ENCODE measurements at places on chromosomes 3 and 15.

- H3K4me3 ChIP-seq, result no peak overlapping the region
- no peaks in the 10 kb centered on the region for H3K36me3 ChIP-seq
- peaks cover 6% of the 10 kb centered on the region for H3K4me1 ChIP-seq
- DNase-seq, result no peak
- no peak overlapping the region for H3K27ac ChIP-seq
Observed at GRCh38 chr3:134427400-134428111, 53.3 kb upstream of the AMOTL2 start.

DNA sequence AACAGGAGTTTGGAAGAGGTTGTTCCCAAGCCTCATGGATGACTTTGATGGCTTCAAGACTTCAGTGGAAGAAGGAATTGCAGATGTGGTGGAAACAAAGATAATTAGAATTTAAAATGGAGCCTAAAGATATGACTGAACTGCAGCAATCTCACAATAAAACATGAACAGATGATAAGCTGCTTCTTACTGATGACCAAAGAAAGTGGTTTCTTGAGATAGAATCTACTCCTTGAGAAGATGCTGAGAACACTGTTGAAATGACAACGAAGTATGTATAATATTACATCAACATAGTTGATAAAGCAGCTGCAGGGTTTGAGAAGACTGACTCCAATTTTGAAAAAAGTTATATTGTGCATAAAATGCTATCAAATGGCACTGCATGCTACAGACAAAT, 21.2 kb downstream of the MYO9A start:
- no peaks in the 10 kb centered on the region for H3K27me3 ChIP-seq
- peaks cover 15% of the 10 kb centered on the region for H3K36me3 ChIP-seq
- DNase-seq, result peak; percentile 36
- no peak overlapping the region for H3K27ac ChIP-seq
- H3K4me3 ChIP-seq, result no peak overlapping the region

GRCh38 chr3:46141813-46142212, 66.3 kb downstream of the CCR1 start:
- H3K4me3 ChIP-seq, result no peak overlapping the region
- DNase-seq, result no peak
- no peaks in the 10 kb centered on the region for H3K4me1 ChIP-seq
- no peak overlapping the region for H3K27ac ChIP-seq
- no peaks in the 10 kb centered on the region for H3K36me3 ChIP-seq

DNA sequence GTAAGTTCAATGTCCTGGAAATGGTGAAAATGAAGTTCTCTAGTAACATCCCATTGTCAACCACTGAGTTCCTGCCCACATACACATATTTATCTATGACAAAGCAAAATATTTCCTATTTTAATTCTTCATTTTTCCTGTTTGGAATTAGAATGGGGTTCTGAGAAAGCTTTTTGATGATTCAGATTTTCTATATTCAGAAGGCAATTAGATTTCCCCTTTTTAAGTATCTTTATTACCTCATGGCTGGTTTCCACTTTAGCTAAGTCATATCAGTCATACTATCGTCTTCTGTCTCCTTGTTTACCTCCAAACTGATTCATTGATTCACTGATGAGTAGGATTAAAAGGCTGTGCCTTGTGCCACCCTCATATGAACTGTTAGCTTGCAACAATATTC, 17.9 kb downstream of the ETFA start:
- H3K27me3 ChIP-seq, result no peaks in the 10 kb centered on the region
- no peak overlapping the region for H3K27ac ChIP-seq
- H3K4me1 ChIP-seq, result peaks cover 9% of the 10 kb centered on the region
- no peak for DNase-seq
- peaks cover 5% of the 10 kb centered on the region for H3K36me3 ChIP-seq

DNA sequence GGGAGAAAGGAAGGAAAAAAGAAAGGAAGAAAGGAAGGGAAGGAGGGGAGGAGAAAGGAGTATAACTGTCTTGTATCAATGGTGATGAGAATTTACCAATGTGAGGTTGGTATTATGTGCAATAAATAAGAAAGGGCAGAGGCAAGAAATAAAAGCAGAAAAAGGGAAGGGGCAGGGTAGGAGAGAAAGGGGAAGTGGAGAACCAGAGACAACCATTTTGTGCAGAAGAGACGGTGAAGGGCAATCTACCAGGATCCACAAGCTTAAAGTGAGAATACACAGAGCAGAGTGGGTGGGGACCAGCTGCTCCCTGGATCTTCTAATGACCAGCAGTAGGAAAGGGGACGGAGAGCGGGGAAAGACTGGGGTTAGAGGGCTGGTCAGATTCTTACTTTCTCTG, 106.9 kb upstream of the SLCO2A1 start:
- H3K36me3 ChIP-seq, result no peaks in the 10 kb centered on the region
- no peak for DNase-seq
- no peaks in the 10 kb centered on the region for H3K4me1 ChIP-seq
- no peak overlapping the region for H3K27ac ChIP-seq

- H3K27me3 ChIP-seq, result no peaks in the 10 kb centered on the region
- peaks cover 6% of the 10 kb centered on the region for H3K4me1 ChIP-seq
- no peak for DNase-seq
- no peak overlapping the region for H3K4me3 ChIP-seq
- no peaks in the 10 kb centered on the region for H3K36me3 ChIP-seq
Observed at GRCh38 chr3:108462899-108463298, 47.5 kb downstream of the MYH15 start.

DNA sequence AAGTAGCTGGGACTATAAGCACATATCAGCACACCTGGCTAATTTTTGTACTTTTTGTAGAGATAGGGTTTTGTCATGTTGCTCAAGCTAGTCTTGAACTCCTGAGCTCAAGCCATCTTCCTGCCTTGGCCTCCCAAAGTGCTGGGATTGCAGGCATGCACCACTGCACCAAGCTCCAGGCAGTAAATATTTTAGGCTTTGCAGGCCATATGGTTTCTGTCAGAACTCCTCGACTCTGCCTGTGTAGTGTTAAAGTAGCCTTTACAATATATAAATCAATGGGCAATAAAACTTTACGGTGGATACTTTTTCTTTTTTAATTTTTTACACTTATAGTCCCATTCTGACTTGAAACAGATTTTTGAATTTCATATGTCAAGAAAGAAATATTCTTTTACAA, 41.6 kb downstream of the DAG1 start:
- no peak for DNase-seq
- H3K4me3 ChIP-seq, result no peak overlapping the region
- H3K36me3 ChIP-seq, result peaks cover 16% of the 10 kb centered on the region
- no peak overlapping the region for H3K27ac ChIP-seq
- H3K27me3 ChIP-seq, result no peaks in the 10 kb centered on the region

DNA sequence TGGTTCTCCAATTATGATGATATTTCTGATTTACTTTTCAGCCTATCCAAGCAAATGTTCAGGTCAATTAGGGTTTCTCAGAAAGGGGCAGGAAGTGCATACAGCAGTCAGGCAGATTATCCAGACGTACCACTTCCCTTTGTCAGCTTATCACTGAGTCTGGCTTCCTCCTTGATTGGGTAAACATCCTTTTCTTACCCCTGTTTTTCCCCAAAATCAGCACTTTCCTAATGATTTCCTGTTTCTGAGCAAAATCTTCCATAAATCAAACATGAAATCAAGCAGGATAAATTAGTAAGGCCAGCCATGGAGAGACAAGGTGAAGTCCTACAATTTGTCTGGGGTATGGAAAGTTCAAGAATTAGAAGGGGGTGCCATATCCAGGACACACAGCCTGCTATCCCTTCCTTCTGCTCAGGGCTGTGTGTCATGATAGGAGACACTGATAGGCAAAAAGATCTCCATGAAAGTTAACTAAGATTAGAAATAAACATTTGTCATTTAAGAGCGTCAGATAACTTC, 29.0 kb downstream of the ADIPOQ start:
- H3K27me3 ChIP-seq, result no peaks in the 10 kb centered on the region
- no peak overlapping the region for H3K4me3 ChIP-seq
- H3K36me3 ChIP-seq, result no peaks in the 10 kb centered on the region
- no peak for DNase-seq

GRCh38 chr3:16916840-16917239, 32.1 kb downstream of the PLCL2 start:
- H3K27ac ChIP-seq, result no peak overlapping the region
- H3K4me1 ChIP-seq, result peaks cover 8% of the 10 kb centered on the region
- no peak for DNase-seq
- no peaks in the 10 kb centered on the region for H3K27me3 ChIP-seq
